ENCODE measurements at places on chromosomes 1 and 21.

GRCh38 chr1:184972315-184973055 is 1.8 kb downstream of the NIBAN1 start:
- no peak for DNase-seq

DNA sequence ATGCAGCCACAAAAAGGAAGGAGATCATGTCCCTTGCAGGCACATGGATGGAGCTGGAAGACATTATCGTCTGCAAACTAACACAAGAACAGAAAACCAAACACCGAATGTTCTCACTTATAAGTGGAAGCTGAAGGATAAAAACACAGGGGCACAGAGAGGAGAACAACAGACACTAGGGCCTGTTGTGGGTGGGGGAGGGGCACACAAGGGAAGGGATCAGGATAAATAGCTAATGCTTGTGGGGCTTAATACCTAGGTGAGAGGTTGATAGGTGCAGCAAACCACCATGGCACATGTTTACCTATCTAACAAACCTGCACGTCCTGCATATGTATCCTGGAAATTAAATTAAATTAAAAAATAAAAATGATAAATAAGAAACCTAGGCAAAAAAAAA is 969.9 kb downstream of the TTLL7 start:
- no peak for DNase-seq

- no peak for DNase-seq
These were observed 3.8 kb downstream of the PHGDH start for GRCh38 chr1:119715542-119715941.

DNA sequence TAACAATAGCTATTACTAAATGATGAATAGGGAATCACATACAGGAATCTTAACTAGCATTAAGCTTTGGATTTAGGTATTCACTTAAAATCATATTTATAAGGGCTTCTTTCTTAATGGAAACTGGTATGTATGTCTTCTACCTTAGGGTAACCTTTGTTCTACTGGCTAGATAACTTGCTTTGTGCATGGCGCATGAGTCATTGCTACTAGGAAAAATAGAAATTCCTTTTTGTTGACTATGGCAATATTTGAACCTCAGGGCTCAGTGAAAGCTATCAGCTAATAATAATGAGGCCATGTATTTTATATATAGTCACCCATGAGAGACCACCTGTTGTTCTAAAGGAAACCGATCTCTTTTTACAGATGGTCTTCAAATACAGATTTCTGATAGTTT is 72.5 kb downstream of the RPS6KC1 start:
- DNase-seq, result no peak

DNA sequence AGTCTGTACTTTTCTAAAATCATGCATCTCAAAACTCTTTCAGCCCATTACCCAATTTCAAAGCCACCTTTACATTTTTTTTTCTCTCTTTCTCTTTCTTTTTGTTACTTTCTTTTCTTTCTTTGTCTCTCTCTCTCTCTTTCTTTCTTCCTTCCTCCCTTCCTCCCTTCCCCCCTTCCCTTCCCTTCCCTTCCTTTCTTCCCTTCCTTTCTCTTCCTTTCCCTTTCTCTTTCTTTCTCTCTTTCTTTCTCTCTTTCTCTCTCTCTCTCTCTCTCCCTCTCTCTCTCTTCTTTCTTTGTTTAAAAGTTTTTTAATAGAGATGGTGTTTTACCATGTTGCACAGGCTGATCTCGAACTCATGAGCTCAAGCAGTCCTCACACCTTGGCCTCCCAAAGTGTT is 11.5 kb downstream of the ZMYM4 start:
- no peak for DNase-seq

- DNase-seq, result no peak
These were observed 4.5 kb upstream of the DDR2 start for GRCh38 chr1:162627662-162628296.

Data from mesothelial cell of epicardium (in vitro differentiated cells).